ENCODE measurements at places on chromosomes 7 and 10.

DNA sequence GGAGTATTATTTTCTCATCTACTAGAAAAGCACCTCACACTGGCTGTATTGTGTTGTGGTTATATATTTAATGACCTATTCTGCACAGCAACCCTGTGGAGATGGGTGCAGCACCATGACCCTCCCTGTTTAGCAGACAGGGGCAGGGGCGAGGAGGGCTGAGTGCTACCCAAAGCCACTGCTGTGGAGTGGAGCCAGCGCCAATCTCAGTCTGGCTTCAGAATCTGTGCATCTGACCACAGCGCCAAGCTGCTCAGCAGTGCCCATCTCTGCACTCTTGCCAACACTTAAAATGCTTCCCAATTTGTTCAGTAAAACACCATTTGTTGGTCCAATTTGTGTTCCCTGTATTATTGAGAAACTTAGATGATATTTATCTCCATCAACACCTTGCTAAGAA is 239.1 kb downstream of the ZMYND11 start:
- no peak for DNase-seq

DNA sequence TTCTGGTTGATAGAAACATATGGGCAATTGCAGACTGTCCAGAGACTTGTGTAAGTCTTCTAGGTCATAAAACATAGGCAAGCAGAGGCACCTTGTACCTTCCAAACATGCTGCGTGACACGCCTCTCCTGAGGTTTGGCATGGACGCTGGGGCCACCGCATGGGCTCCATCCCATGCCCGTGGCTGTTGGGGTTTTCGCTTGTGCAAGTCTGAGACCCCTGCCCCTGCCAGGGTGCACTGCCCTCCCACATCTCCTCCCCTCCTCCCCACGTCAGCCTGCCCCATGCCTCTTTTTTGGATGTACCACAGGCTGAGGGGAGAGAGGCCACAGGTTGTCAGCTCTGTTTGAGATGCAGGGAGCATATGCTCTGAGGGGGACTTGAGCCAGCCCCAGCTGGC is 19.0 kb downstream of the EIF3B start:
- no peak for DNase-seq

DNA sequence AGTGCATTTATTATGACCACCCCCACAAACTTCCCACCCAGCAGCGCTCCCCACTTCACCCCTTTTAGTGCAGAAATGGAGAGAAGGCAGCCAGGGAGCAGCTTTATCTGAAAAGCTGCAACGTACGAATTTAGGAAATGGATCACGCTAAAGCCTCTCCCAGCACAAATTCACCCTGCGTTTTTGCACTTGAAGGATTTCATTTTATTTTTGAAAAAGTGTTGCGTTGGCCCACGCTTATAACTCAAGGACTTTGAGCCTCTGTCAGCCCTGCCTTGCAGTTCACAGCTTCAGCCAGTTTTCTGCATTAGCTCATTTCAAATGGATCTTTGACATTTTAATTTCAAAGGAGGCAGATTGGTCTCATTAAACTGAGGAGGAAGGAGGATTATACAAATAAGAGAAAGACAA is 556.1 kb downstream of the KCNMA1 start:
- no peak for DNase-seq

- DNase-seq = no peak
Measured at GRCh38 chr10:30944005-30944404, 87.7 kb downstream of the ZNF438 start.

Measured in OCI-LY7 (cell line).